ENCODE measurements at places on chromosomes 2 and 18.

- no peak for DNase-seq
Observed at GRCh38 chr18:69715191-69715795, 232.4 kb downstream of the CD226 start.

- DNase-seq: no peak
Observed at GRCh38 chr2:240141736-240142135, 1.3 kb upstream of the OTOS start.

DNA sequence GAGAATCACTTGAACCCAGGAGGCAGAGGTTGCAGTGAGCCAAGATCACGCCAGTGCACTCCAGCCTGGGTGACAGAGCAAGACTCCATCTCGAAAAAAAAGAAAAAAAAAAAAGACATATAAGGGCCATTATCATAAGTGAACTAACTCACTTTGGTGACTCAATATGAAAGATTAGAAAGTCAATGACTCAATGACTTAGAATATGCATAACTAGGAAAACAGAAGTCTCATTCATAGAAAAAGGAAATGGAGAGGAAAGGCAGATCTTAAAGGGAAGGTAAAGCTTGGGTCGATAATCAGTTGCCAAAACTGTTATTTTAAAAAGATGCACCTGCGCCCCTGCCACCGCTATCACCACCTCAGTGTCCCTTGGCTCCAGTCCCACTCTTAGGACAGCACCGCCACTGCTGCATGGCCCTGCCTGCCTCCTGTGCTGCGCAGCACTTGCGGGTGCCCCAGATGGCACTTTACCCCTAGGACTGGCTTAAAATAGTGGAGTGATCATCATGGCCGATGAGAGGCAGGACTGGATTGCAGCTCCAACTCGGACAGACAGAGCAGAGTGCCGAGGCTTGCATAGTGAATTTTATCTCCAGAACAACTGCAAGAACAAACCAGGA, 54.7 kb downstream of the INO80D start:
- peak; percentile 68 for DNase-seq

DNA sequence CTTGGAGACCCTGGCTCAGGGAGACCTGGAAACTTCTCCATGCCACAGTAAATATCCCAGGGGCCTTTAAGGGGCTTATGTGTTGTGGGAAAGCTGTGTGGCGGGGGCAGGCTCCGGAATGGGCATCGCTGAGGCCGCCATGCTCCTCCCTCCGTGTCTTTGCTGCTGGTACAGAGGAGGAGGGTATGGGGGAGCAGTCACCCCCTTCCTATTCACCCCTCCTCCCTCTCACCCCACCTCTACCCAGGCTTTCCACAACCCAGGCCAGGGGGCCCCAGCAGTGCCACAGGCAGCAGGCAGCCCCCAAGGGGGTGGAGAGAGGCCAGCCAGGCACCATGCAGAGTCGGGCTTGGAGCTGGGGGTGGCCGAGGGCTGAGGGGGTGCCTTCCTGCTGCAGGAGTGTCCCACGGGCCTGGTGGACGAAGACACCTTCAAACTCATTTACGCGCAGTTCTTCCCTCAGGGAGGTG, 28.0 kb upstream of the FAHD2A start:
- DNase-seq: no peak

- no peak for DNase-seq
Observed at GRCh38 chr2:173049831-173050230, 25.8 kb upstream of the MAP3K20 start.

GRCh38 chr2:200810252-200810997, 1.3 kb upstream of the BZW1 start:
- peak; percentile 89 for DNase-seq

DNA sequence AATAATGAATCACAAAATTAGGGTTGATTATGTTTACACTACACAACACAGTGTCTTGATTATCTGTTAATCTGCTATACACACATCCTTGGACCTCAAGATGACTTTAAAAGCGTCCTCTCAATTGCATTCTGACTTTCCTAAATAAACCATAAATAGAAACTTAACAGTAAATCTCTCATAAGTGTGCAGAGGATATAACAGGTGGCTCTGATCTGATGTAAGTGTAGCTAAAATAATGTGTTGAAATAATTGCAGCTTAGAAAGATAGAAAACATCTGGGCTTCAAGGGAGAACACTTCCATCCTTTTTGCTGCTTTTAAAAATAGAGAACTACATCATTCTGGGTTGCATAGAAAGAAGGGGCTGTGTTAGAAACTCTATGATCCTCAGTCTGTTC, 78.4 kb upstream of the EFEMP1 start:
- peak; percentile 40 for DNase-seq

GRCh38 chr2:47738331-47738730, 44.6 kb upstream of the MSH6 start:
- DNase-seq: no peak
